Smooth muscle cell of the coronary artery (primary cell): ENCODE measurements at places on chromosomes 12 and 14. TPM values are rescaled to one million over a fixed set of nuclear protein-coding genes. Genes with fewer than 3 reads are reported as not detected.

The WSCD2 gene
- not detected in 2 replicates for total RNA-seq

The DENND5B gene
- 4.2 and 8.4 TPM in 2 replicates for total RNA-seq

The NFE2 gene
- 0.12 TPM in 1 of 2 replicates, not detected in the other for total RNA-seq

The ACSM4 gene
- not detected in 2 replicates for total RNA-seq

The CPSF6 gene
- total RNA-seq = 16.3 and 43.6 TPM in 2 replicates

The IL22 gene
- not detected in 2 replicates for total RNA-seq

The MGP gene
- 26.6 and 1,179 TPM in 2 replicates for total RNA-seq

The ZFHX2 gene
- total RNA-seq = 0.08 and 0.35 TPM in 2 replicates

The ST8SIA1 gene
- 0.30 and 5.6 TPM in 2 replicates for total RNA-seq

The RHOF gene
- 0.82 and 2.4 TPM in 2 replicates for total RNA-seq

The CLEC4A gene
- 0.23 TPM in 1 of 2 replicates, not detected in the other for total RNA-seq

The PPTC7 gene
- total RNA-seq = 4.4 TPM in 2 replicates

The HOXC5 gene
- total RNA-seq = 0.12 TPM in 1 of 2 replicates, not detected in the other

The PLEKHH1 gene
- 0.12 and 0.15 TPM in 2 replicates for total RNA-seq

The KRT77 gene
- not detected in 2 replicates for total RNA-seq

The ZDHHC22 gene
- total RNA-seq = not detected in 2 replicates

The ZNF891 gene
- 0.53 and 0.94 TPM in 2 replicates for total RNA-seq

The RNASE3 gene
- total RNA-seq = not detected in 2 replicates

The IL31 gene
- not detected in 2 replicates for total RNA-seq

The AMDHD1 gene
- total RNA-seq = 0.15 TPM in 1 of 2 replicates, not detected in the other

The SVOP gene
- total RNA-seq = not detected in 2 replicates

The RFX4 gene
- not detected in 2 replicates for total RNA-seq
